ENCODE measurements at places on chromosomes 5 and 9. TPM values are rescaled to one million over a fixed set of nuclear protein-coding genes. Genes with fewer than 3 reads are reported as not detected.

Gene SOHLH1
- total RNA-seq = not detected

Gene TESK1
- total RNA-seq = 11.9 TPM

Gene MAP1B
- total RNA-seq = 132 TPM

Gene FAXDC2
- 18.4 TPM for total RNA-seq

Gene C1QTNF3
- total RNA-seq = 1.1 TPM

Gene C5orf58
- not detected for total RNA-seq

Gene ADAMTS13
- 3.3 TPM for total RNA-seq

Gene MZB1
- not detected for total RNA-seq

Gene C5
- 3.9 TPM for total RNA-seq
